HCT116 (cell line): ENCODE measurements at places on chromosomes 3 and 15.

- peak; percentile 86 for DNase-seq
Observed at GRCh38 chr3:184540777-184541681, 20.6 kb upstream of the EPHB3 start.

DNA sequence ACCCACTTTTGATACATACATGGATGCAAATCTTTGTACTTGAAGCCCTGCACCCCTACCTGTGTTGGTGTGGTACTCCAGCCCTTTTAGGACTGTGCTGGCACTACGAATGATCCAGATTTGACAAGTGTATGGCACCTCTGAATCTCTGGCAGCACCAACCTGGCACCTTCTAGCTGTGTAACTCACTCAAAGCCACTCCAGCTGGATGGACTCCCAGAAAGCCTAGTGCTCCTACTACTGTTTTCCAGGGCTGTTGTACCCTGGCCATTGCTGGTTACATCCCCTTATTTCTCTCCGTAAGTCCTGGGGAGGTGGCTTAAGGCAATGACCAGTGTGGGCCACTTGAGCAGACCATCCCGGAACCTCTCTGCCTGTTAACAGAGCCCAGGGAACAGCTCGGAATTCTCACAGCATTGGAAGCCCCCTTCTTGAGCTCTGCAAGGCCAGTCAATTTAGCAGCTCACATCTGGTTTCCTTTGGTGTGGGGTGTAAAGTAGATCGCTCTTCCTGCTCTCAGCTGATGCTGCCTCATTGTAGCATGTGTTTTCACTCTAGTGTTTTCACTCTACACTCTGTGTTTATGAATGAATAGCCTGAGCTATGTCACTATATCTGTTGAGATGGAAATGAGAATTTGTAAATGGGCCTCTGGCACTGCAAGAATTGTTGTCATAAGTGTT lies 12.2 kb downstream of the CALML4 start:
- no peak for DNase-seq

DNA sequence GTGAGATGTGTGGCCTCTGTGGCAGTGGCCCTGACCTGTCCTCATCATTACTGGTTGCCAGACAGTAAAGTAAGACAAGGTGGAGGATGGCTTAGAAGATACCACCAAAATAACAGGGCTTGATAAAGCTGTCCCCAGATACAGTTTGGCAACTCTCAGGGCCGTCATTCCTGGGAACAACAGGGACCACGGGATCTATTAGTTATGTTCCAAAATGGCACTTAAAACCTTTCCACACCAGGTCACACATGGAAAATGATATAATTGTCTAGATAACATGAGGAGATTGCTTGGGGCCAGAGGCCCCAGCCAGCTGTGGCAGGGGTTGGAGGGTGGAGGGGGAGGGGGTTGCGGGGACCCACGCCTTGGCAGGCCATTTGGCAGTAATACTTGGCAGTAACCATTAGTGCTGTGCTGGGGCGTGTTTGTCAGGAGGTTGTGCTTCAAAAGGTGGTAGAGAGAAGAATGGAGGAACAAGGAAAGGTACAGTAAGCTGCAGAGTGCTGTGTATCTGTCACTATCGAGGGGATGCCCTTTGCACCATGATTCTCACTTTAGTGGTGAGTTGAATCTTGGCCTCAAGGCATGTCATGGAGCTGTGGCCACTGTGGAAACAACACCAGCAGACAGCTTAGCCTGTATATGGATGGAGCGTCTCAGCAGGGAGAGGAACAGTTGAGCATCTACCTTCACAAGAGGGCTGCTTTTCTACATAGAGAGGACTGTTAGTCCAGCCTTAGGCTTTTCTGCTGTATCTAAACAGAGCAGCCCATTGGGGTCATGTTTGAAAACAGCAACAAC lies 14.0 kb downstream of the PLCL2 start:
- no peak for DNase-seq

GRCh38 chr3:147370349-147370748 lies 36.0 kb downstream of the ZIC4 start:
- DNase-seq, result no peak

GRCh38 chr3:178084938-178085816 lies 451.1 kb upstream of the KCNMB2 start:
- no peak for DNase-seq

DNA sequence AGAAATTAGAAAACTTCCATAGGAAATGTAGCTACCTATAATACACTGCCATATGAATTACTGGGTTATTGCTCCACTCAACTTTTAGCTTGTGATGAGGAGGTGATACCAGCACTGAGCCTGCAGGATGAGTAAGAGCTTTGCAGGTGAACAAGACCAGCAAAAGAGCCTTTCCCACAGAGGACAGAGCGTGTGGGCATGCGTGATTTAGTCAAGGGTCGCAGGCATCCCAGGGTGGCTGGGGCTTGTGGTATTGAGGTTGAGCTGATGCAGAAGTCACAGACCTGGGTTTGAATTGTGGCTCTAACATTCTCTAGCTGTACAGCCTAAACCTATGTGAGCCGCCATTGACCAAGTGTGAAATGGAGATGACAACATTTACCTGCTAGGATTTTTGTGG lies 5.6 kb downstream of the NRROS start:
- no peak for DNase-seq

- no peak for DNase-seq
Observed at GRCh38 chr3:95387242-95388021, 1324.6 kb downstream of the NSUN3 start.

GRCh38 chr15:43218908-43219706 lies 1.7 kb downstream of the EPB42 start:
- no peak for DNase-seq

DNA sequence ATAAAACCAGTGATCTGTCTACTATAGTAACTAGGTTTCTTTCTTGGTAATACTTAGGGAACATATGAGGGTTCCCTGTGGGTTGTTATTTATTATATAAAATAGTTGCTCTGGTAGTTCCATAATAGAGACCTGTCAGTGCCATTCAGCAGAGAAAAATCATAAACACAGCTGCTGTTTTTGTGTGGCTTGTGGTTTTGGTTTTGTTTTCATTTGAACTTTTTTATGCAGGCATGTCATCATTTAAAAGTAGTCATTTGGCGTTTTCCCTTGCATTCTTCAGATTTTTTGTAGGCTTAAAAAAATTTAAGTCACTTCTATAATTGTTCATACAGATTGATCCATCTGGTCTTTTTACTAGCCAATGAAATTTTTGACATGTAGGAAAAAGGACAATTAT lies 47.9 kb downstream of the PIK3CA start:
- DNase-seq, result no peak

- no peak for DNase-seq
Observed at GRCh38 chr3:134797057-134797740, 2.1 kb downstream of the EPHB1 start.

- no peak for DNase-seq
Observed at GRCh38 chr3:29374226-29374625, 93.4 kb downstream of the RBMS3 start.

DNA sequence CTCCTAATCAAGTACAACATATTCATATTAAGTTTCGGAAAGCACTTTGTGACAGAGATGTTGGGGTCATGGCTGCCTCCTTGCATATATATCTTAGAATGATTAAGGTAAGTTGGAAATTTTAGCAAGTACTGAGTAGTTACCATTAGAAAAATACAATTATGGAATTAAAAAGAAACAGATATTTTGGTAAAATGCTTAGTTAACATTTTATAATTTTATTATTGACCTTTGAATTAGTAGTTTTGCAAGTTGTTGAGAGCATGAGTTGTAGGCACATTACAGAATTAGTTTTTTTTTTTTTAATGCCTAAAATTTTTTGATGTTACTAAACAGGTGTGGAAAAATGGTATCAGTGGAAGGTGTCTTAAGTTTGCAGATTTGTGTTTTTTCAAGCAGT lies 20.6 kb downstream of the AP4E1 start:
- DNase-seq, result no peak

- no peak for DNase-seq
Observed at GRCh38 chr3:177530908-177531307, 333.6 kb upstream of the TBL1XR1 start.

DNA sequence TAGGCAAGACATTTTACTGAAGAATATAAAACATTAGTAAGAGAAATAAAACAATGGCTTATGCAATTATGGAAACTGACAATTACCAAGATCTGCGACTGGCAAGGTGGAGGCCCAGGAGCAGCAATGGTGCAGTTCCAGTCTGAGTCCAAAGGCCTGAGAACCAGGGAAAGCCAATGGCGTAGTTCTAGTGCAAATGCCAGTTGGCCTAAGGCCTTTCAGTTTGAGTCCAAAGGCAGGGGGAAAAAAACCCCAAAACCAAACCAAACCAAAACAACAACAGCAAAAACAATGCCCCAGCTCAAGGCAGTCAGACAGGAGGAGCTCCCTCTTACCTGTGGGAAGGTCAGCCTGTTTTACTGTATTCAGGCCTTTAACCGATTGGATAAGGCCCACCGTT lies 72.6 kb downstream of the ST6GAL1 start:
- no peak for DNase-seq

DNA sequence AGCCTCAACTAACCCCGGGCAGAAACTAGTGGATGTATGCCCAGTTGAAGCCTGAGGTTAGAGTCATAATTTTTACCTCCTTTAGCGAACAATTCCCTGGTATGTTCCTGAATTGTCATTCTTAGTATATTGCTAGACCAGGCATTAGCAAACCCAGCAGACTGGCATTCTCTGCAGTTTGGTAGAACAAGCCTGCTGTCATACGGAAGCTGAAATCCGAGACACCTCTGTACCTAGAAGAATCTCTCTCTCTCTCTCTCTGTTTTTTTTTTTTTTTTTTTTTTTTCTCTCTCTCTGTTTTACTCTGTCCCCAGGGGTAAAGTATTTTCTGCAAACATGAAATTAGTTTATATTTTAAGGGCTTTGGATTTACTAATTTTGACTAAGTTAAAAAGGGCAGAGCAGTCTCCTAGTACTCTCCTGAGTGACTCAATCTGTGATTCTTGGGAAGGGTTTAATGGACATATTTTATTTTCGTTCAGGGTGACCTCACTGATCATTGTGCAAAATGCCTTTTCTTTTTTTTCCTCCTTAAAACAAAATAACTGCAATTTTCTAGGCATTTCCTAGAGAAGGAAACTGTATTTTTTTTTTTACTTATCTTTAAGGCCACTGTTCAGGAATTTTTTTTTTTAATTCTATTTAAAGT lies 133.6 kb upstream of the ICE2 start:
- no peak for DNase-seq

DNA sequence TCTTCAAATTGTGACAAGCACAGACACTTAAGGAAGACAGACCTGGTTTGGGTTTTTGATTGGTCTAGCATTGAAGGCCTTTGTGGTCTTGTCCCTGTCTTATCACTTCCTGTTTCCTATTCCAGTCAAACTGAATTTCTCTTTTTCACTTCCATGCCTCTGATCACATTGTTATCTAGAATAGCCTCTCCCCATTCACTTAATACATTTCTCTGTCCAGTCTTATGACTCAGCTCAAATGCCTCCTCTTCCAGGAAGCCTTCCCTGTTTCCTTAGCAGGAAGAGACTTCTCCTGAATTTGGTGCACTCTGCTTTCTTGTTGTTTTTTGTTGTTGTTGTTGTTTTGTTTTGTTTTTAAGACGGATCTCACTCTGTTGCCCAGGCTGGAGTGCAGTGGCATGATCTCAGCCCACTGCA lies 45.5 kb downstream of the LIMD1 start:
- DNase-seq, result no peak

GRCh38 chr3:126461450-126462070 lies 14.1 kb downstream of the ZXDC start:
- no peak for DNase-seq

DNA sequence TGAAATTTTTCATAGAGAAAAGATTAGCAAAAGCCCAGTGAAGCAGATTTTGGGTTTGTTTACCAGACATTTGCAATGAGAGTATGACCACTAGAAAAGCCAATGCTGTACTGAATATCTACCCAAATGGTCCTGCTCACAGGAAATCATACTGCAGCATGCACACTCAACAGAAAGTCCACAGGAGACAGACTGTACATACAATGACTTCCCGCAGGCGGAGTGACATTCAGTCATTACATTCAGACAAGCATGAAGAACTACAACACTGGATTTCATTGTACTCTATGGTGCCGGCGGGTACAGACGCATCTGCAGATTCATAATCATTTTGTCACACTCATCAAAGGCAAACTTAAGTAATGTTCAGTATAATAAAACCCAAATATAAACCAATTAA lies 11.8 kb downstream of the LZTFL1 start:
- DNase-seq, result no peak

- DNase-seq, result no peak
Observed at GRCh38 chr3:141929341-141929995, 53.0 kb downstream of the ATP1B3 start.

GRCh38 chr15:67090297-67091070 lies 25.1 kb downstream of the SMAD3 start:
- no peak for DNase-seq

GRCh38 chr3:57112206-57112605 lies 51.7 kb downstream of the SPATA12 start:
- no peak for DNase-seq

DNA sequence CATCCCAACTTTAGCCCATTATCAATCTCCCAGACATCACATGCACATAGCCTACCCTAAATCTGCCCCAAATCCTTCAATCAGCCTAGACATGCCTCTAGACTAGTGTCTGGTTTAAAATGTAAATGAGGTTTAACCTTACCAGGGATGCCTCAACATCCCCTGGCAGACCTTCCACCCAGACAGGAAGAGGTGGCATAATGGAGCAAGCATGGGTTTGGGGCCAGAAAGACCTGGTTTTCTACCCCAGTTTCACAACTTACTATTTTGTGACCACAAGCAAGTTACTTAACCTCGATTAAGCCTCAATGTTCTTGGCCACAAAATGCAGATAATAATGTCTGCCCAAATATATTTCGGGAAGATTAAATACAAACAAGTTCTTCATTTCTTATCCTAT lies 28.3 kb upstream of the THBS1 start:
- DNase-seq, result no peak

GRCh38 chr3:178306432-178307115 lies 229.7 kb upstream of the KCNMB2 start:
- DNase-seq, result no peak

DNA sequence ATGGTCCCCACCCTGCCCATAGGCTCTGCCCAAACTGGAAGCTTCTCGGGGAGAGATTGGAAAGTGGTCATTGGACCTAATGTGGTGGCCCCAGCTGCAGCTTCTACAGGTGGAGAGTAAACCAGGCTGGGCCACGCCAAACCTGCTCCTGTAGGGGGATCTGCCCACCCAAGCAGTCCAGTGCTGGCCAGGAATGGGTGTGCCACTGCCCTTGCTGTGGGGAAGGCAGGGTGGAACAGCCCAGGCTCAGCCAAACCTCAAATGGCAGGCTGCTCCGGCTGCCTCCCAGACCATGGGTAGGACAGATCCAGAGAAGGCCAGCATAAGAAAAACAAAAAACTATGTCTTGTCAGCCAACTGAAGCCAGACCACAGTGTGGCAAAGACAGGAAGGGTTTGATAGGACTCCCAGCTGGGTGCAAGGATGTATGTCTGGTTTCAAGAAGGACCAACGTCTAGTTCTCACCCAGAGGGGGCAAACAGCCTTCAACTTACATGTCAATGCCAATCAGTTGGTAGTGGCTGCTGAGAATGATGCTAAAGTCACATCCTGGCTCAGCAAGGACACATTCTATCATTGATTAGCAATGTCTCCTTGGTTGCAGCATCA lies 267.3 kb downstream of the UACA start:
- DNase-seq, result no peak

GRCh38 chr3:38154625-38155255 lies 10.6 kb upstream of the OXSR1 start:
- DNase-seq, result no peak
